ENCODE measurements at places on chromosomes 3 and 15. TPM values are rescaled to one million over a fixed set of nuclear protein-coding genes. Genes with fewer than 3 reads are reported as not detected.

The LYZL4 gene
- not detected for total RNA-seq

The CLRN1 gene
- not detected for total RNA-seq

The DUOXA2 gene
- not detected for total RNA-seq

The SLC51A gene
- not detected for total RNA-seq

The CCR1 gene
- 1.2 TPM for total RNA-seq

The GATA2 gene
- total RNA-seq, result 26.1 TPM

GRCh38 chr15:65939901-65940617 lies 70.8 kb downstream of the RAB11A start:
- peak overlapping the region; percentile 7 for H3K27ac ChIP-seq
- peaks cover 5% of the 10 kb centered on the region for H3K4me1 ChIP-seq
- no peak overlapping the region for H3K4me3 ChIP-seq
- no peaks in the 10 kb centered on the region for H3K36me3 ChIP-seq
- DNase-seq, result no peak

- H3K36me3 ChIP-seq, result no peaks in the 10 kb centered on the region
- H3K27me3 ChIP-seq, result no peaks in the 10 kb centered on the region
- DNase-seq, result no peak
- H3K27ac ChIP-seq, result no peak overlapping the region
- H3K4me1 ChIP-seq, result peaks cover 32% of the 10 kb centered on the region
These were observed 2.1 kb downstream of the RFX7 start for GRCh38 chr15:56241374-56242105.

GRCh38 chr3:178386880-178387279 lies 149.4 kb upstream of the KCNMB2 start:
- no peak for DNase-seq
- no peak overlapping the region for H3K4me3 ChIP-seq
- no peaks in the 10 kb centered on the region for H3K27me3 ChIP-seq
- no peaks in the 10 kb centered on the region for H3K36me3 ChIP-seq

- H3K4me3 ChIP-seq, result no peak overlapping the region
- no peak overlapping the region for H3K27ac ChIP-seq
- no peaks in the 10 kb centered on the region for H3K4me1 ChIP-seq
- DNase-seq, result no peak
- H3K27me3 ChIP-seq, result no peaks in the 10 kb centered on the region
These were observed 130.2 kb upstream of the TPRG1 start for GRCh38 chr3:189041482-189042090.

DNA sequence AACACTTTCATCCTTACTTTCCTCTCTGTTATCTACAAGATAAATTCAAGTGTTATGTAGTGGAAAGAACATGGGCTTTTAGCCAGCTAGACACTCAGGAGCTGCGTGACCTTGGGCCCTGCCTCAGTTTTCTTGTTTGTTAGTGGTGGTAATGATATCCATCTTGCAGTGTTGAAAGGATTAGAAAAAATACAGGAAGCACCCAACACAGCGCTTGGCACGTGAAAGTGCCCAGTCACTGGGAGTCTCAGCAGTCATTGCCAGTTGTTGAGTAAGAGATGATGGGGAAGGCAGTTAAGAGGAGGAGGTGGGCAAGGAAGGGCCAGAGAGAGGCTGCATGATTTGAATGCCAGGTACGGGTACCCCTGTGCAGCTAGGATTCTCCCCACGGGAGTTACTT lies 5.3 kb downstream of the PDIA5 start:
- H3K4me1 ChIP-seq, result no peaks in the 10 kb centered on the region
- no peak for DNase-seq
- no peak overlapping the region for H3K27ac ChIP-seq
- H3K4me3 ChIP-seq, result no peak overlapping the region

GRCh38 chr3:45140141-45140769 lies 5.9 kb downstream of the CDCP1 start:
- H3K4me3 ChIP-seq, result no peak overlapping the region
- no peak for DNase-seq
- H3K27ac ChIP-seq, result no peak overlapping the region
- no peaks in the 10 kb centered on the region for H3K4me1 ChIP-seq
- no peaks in the 10 kb centered on the region for H3K36me3 ChIP-seq

DNA sequence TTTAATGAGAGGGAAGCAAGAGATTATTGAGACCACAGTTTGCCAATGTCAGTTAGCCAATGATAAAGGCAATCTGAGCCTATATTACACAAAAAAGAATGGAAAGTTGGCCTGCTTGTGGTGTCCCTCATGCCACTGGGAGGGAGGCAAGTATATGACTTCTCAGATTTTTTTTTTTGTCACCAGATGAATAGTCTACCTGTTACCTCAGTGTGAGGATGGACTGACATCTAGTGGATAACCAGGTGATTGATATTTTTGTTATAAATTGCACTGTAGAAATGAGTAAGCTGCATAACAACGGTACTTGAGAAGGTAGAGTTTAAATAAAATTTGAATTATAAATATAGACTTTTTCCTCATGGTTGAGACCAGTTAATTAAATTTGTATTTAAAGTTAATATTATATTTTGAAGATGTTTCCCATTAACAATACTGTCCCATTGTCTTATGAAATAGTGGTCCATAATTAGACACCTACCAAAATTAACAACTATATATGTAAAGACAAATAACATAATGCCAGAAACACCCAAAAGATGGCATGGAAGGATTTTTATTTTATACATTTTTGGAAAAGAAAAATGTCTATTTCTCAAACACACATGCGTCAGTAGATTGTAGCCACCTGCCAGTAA lies 237.8 kb upstream of the GADL1 start:
- H3K27ac ChIP-seq, result no peak overlapping the region
- no peak overlapping the region for H3K4me3 ChIP-seq
- no peaks in the 10 kb centered on the region for H3K4me1 ChIP-seq
- DNase-seq, result no peak

DNA sequence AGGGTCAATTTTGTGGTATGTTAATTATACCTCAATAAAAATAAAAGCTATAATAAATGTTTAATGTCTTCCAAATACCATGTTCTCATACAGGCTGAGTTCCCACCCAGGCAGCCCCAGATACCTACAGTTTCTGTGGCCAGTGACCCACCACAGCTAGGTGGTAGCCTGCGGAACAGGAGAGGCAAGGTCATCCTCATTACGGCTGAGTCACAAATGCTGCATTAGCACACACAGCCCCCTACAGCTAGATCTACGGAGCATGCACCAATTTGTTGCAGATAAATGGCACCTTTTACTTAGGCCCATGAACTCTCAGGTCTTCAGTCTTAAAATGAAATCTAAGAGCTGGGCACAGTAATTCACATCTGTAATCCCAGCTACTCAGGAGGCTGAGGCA lies 5.1 kb downstream of the SPATA12 start:
- H3K27me3 ChIP-seq, result no peaks in the 10 kb centered on the region
- no peak overlapping the region for H3K4me3 ChIP-seq
- DNase-seq, result no peak
- no peak overlapping the region for H3K27ac ChIP-seq
- no peaks in the 10 kb centered on the region for H3K36me3 ChIP-seq

- no peak overlapping the region for H3K4me3 ChIP-seq
- no peak for DNase-seq
- peaks cover 10% of the 10 kb centered on the region for H3K4me1 ChIP-seq
- no peak overlapping the region for H3K27ac ChIP-seq
- no peaks in the 10 kb centered on the region for H3K36me3 ChIP-seq
These were observed 138.5 kb upstream of the ANKRD28 start for GRCh38 chr3:15936312-15936711.

GRCh38 chr3:185423178-185423577 lies 60.2 kb downstream of the MAP3K13 start:
- no peaks in the 10 kb centered on the region for H3K27me3 ChIP-seq
- H3K4me3 ChIP-seq, result no peak overlapping the region
- H3K27ac ChIP-seq, result no peak overlapping the region
- no peak for DNase-seq
- no peaks in the 10 kb centered on the region for H3K36me3 ChIP-seq

DNA sequence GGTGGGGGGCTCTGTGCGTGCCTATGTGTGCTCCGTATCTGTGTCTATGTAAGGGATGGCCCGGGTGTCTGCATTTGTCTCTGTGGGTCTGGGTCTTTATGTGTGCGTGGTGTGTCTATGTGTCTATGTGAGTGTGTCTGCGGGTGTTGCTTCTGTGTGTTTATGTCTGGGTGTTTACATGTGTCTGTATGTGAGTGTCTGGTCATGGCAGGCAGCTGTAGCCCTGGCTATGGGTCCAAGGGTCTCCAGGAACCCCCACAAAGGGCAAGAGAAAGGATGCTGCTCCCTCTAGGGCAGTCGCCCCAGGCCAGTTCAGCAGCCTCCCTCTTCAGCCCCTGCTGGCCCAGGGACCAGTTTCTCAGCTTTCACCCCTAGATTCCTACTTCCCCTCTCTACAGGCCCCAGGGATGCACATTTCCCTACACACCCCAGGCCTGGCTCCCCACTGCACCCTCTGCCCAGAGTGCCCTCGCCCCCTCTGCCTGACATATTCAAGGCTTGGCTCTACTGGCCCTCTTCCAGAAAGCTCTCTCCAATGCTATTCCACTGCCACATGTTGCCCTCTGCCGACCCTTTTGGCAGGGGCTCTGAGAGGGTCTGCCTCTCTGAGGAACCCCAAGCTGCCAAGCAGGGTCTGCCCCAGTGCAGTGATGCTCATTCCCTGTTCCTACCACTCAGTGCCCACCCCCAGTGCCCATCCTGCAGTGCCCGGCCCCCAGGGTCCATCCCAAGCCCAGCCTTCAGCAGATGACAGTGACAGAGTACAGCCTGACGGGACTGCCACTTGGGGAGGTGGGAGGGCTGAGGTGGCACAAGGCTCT lies 1.0 kb upstream of the MYL3 start:
- H3K36me3 ChIP-seq, result no peaks in the 10 kb centered on the region
- no peak for DNase-seq
- H3K27me3 ChIP-seq, result no peaks in the 10 kb centered on the region

GRCh38 chr15:89105147-89105546 lies 16.9 kb downstream of the ABHD2 start:
- peaks cover 20% of the 10 kb centered on the region for H3K36me3 ChIP-seq
- peak overlapping the region; percentile 19 for H3K4me3 ChIP-seq
- no peak for DNase-seq
- H3K27ac ChIP-seq, result peak overlapping the region; percentile 93

DNA sequence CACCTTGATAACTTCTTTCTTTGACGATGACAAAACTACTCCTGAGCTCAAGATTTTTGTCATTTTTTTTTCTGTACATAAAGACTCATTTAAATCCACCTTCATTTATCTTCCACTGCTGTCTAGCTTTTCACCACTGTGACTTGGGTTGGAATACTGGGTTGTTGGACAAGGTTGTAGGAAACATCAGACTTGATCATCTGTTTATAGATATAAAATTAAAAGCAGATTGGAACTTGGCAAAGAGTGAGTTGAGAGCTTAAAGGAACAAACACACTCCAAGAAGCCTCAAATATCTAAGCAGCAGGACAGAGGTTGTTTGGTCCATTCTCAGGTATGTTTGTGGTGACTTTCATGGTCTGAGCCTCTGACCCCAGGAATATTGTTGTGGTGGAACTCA lies 141.7 kb upstream of the NDN start:
- no peak overlapping the region for H3K27ac ChIP-seq
- no peak for DNase-seq
- H3K4me1 ChIP-seq, result no peaks in the 10 kb centered on the region
- no peaks in the 10 kb centered on the region for H3K36me3 ChIP-seq
